GM18507 (cell line): ENCODE measurements at places on chromosomes 1 and 21.
A peak's percentile ranks its signal among the peaks of the same experiment; 100 is the strongest.

- DNase-seq, result no peak
Observed at GRCh38 chr1:47759251-47759935, 237.8 kb downstream of the TRABD2B start.

DNA sequence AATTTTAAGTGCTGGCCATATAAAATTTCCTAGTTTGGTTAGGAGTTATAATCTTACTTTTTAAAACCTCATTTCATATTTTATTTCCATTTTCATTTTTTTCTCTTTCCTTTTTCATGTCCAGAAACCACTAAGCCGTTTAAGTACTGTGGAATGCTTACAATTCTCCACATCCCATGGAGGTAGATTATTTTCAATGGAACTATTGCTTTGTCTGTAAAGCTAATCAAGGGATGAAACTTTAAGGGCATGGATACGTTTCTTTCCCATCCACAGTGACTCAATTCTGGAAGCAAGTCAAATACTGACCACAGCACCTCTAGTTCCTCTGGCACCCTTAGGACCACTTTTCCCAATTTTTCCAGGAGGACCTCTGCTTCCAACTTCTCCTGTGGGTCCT lies 139.1 kb upstream of the ZNHIT6 start:
- no peak for DNase-seq

GRCh38 chr21:25234857-25235801 lies 372.2 kb downstream of the MRPL39 start:
- DNase-seq, result no peak

- no peak for DNase-seq
Observed at GRCh38 chr1:156153362-156153761, at the start of gene SEMA4A. Gene SEMA4A, plus strand, starts transcription at chr1:156153585. Its CDS starts 994 bp downstream, at chr1:156154579.

GRCh38 chr1:111603979-111604378 lies 15.6 kb upstream of the RAP1A start:
- no peak for DNase-seq

DNA sequence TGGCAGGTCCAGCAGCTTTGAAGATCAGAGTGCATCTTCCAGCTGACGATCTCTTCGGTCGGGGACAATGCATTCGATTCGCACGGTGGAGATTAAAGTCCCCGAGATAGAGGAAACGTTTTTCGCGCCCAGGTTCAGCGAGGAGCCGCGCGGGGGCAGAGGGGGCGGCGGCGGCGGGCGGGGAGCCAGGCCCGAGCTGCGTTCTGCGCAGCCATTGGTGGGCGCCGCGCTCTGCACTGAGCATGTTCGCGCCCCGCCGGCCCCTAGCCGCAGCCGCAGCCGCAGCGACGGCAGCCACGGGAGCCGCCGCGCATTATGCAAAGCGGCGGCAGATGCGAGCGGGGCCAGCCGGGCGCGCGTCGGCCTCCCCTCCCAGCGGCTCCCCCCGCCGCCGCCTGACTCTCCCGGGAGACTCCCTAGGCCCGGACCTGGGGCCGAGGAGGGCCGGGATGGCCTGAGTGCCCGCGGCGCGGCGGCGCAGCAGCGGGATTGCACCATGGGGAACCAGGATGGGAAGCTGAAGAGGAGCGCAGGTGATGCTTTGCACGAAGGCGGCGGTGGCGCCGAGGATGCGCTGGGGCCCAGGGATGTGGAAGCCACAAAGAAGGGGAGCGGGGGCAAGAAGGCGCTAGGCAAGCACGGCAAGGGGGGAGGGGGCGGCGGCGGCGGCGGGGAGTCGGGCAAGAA lies at the start of gene FMN2:
TSS of gene FMN2 (plus strand) at position 270 of the 687 bp plus-strand sequence. CDS start at position 497, 227 bp downstream.
- DNase-seq, result no peak

- DNase-seq, result no peak
Observed at GRCh38 chr1:35426097-35426586, 131.1 kb downstream of the KIAA0319L start.

GRCh38 chr1:230068621-230068873 lies 1.5 kb downstream of the GALNT2 start:
- no peak for DNase-seq

DNA sequence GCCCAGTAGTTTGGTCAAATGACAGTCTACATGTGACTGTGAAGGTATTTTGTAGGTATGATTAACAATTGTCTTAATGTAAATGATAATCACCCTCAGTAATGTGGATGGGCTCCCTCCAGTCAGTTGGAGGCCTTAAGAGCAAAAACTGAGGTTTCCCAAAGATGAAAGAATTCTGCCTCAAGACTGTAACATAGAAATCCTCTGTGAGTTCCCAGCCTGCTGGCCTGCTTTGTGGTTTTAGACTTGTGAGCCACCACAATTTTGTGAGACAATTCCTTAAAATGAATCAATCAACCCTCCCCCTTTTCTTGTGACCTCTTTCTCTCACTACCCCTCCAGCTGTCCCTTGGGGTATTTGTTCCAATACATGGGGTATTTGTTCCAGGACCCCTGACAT lies 226.4 kb upstream of the DPYD start:
- no peak for DNase-seq

DNA sequence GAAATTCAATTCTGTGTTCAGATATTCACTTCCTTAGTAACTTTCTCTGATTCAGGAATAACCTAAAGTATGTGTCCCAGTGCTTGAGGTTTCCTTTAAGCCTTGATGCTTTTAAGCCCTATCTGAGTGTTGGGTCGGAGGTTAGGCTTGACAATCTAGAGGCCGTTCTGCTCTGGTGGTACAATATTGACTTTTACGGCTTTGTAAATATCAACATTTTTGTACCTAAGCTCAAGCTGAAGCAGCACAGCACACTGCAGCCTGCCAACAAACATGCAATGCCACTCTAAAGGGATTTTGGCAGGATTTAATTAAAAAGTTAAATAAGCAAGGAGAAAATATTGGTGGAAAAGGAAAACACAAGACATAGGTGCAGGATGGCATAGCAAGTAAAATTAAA lies 279.2 kb downstream of the NEGR1 start:
- no peak for DNase-seq

- DNase-seq, result no peak
Observed at GRCh38 chr1:21763694-21764419, 19.1 kb downstream of the USP48 start.

- DNase-seq, result no peak
Observed at GRCh38 chr1:197144570-197145325, 1.7 kb downstream of the ASPM start.

DNA sequence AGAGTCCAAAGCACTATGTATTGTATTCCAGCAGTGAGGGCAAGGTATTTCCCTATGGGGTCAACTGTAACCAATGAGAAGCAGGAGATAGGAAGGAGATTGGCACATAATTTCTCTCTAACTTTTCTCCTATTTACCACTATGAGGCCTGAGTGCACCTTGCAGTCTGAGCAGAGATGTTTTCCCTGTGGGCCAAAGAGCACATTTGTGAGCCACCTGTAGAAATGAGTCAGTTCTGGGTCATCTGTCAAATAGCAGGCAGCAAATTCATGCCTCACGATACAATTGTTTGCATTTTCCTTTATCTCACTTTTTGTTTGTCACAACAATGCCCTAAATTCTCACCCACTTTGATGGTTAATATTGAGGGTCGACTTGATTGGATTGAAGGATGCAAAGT lies 547.2 kb upstream of the NCAM2 start:
- no peak for DNase-seq

GRCh38 chr21:14757533-14758327 lies 211.6 kb upstream of the SAMSN1 start:
- no peak for DNase-seq

DNA sequence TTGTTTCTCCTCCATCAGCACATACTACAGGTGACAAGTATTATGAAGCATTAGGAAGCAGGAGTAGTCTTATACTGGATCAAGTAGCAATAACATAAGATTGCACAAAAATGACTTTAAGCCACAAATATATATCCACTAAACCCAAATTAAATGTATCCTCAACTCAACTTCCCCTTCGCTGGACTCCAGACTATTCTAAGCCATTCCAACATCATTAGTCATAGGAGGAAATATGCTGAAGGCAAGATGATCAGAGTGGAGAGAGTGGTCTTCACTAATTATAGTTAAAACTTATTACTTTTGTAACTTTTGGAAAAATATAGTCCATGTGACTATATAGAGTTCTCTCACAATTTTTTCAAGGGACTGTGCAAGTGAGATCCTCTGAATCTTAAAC lies 390.7 kb upstream of the ZP4 start:
- DNase-seq, result no peak

DNA sequence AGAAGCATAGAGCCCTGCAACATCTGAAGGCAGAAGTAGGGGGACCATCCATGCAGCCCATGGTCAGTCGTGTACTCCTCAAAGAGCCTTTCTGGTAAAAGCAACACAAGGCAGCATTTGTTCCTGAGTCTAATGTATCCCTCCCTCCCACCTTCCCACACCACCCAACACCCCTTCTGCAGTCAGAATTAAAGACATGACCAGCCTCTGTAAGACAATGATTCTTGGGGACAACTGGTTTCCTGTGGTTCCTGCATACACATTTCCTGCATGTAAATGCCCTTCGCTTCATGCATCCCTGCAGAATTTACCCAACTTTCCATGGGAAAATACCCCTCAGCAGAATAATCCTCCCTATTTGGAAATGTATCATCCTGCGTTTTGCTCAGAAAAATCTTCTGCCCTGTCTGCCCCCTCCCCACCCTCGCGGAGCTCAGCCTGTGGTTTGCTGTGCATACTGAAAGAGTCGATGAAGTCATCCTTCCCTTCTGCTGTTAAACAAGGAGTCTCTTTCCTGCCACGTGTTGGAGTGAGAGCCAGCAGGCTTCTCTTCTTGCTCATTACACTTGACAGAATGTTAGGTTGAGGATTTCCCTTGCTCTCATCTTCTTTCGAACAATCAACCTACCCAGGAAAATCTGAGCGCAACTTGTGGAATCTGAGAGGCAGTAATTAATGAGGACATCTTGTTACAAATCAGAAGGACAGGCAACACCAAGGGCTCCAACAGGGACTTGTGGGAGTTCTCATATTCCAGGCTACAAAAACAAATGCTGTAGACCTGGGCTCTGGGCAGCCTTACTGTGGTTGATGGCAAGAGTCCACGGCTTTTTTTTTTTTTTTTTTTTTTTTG lies 4.7 kb downstream of the TNN start:
- peak; percentile 23 for DNase-seq

- DNase-seq, result no peak
Observed at GRCh38 chr21:36534656-36535055, 54.7 kb upstream of the CLDN14 start.

DNA sequence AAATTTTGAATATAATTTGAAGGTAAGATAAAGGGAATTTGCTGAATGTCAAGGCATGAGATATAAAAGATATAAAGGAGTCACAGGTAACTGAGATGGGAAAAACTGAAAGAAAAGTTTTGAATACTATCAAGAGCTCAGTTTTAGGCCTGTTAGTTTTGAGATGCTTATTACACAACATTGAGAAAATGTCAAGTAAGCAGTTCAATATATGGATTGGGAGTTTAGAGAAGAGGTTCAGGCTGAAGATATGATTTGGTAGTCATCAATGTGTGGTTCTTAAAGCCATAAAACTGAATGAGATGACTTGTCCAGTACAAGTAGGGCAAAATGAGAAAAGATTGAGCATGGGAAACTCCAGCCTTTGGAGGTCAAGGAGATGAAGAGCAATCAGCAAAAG lies 4.7 kb upstream of the RNPC3 start:
- no peak for DNase-seq

- DNase-seq, result no peak
Observed at GRCh38 chr1:14654554-14654953, 56.1 kb downstream of the KAZN start.

GRCh38 chr1:64574301-64574700 lies 104.4 kb downstream of the CACHD1 start:
- DNase-seq, result no peak

GRCh38 chr21:29697555-29698193 lies 242.1 kb downstream of the GRIK1 start:
- no peak for DNase-seq

DNA sequence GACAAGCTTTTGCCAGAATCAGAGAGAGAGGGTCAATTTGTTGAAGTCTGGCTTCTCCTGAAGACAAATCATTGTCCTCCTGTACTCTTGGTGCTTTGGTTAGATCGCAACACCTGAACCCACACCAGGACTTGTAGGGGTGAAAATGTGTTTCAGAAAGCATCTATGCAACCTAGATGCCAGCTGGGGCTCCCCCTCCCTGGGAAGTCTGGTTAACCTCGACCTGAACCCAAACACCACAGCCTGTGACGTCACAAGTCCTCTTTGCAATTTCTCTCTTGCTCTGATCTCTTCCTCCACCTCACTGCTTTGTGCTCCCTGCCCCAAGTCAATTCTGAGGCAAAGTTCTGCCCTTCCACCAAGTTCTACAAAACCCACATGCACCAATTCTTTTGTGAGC lies 42.8 kb upstream of the USP24 start:
- DNase-seq, result no peak

GRCh38 chr1:232521660-232522059 lies 108.3 kb downstream of the SIPA1L2 start:
- DNase-seq, result no peak

DNA sequence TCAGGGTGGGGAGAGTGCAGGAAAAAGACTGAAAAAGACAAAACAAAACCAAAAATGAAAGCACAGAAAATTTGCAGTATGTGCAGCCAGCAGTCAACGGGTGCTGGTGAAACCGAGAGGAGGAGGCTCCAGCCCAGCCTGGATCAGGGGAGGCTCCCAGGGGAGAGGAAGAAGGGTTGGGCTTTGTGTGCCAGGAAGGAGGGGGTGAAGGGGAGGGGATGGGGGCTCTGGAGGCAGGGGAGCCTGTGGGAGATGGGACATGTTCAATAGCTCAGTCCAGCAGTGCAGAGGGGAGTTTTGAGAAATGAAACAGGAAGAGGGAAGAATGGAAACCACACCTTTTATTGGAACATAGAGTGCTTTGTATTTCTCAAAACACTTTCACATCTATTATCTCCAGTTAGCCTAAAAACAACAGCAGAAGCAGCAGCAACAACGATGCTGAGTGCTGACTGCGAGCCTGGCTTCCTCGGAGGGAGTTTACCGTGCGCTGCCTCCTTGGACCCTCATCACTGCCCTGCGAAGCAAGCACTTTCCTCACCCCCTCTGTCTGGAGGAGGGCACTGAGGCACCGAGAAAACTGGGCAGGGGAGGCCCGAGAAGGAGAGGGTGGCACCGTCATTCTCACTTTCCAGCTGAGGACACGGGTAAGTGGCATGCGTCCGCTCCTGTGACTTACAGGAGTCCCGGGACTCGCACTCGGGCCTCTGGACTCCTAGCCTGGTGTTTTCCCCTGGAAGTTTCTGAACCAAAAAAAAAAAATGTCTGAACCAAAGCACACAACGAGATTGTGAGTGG lies 62.9 kb downstream of the MDM4 start:
- peak; percentile 54 for DNase-seq

DNA sequence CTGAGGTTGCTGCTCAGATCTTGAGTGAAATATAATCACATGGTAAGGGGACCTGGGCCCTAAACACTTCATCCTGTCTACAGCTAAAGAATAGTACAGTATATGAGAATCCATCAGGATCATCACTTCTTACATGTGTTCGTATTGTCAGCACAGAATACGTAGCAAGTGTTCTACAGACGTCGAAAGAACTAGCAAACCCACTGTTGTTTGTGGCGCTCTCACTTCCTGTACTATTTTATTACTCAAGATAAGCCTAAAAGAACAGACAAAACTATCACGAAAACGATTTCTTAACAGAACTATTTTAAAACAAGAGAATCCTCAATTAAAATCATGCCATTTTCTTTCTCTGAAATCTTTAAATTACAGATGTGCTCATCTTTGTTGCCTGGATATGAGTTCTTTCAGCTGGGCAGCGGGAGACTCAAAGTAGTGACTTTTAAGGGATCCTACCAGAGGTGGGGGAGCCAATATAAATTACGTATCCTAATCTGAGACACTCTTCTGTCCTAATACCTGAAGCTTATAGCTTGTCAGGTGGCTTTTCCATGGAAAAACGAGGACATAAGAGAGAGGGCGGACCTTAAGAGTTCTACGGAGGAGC lies 724 bp downstream of the ST7L start:
- DNase-seq, result no peak

GRCh38 chr1:226552061-226552460 lies 3.5 kb downstream of the STUM start:
- DNase-seq, result no peak
